Umbilical cord (tissue), 2 donors: ENCODE measurements at places on chromosomes 7 and 10.

GRCh38 chr7:41796331-41796730 lies 93.4 kb upstream of the INHBA start:
- DNase-seq, result no peak

DNA sequence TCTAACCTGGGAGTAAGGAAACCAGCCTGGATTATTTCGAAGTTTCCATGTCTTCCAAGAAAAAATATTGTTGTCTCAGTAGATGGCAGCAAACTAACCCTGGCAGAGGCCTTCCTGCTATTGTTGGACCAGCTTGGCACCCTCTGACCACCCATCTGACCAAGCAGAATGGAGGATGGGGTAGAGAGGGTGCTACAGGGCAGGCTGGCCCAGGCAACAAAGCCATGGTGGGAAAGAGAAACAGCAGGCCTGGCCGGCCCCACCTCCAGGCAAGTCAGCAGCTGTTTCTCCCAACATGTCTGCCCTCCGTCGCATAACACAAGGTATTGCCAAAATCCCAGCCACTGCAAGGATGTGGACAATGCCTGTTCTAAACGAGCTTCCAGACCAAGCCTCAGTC lies 95.0 kb downstream of the FAM53B start:
- DNase-seq, result peak; percentile 67

DNA sequence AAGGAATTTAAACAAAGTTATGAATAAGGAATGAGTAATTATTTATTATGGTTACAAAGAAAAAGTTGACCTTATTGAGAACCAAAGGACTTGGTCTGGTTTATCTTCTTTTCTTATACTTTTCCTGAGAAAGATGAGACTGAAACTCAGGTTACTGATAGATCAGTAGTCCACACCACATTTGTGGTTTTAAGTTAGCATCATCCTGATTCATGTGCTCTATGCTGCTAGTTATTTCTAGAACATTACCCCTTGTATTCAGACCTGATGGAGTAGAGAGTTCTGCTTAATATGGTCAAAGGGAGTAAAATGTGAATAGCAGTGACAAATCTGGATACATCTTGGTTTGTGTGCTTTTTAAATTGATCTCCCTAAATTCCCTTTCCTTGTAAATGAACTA lies 63.8 kb downstream of the FOXP2 start:
- no peak for DNase-seq

DNA sequence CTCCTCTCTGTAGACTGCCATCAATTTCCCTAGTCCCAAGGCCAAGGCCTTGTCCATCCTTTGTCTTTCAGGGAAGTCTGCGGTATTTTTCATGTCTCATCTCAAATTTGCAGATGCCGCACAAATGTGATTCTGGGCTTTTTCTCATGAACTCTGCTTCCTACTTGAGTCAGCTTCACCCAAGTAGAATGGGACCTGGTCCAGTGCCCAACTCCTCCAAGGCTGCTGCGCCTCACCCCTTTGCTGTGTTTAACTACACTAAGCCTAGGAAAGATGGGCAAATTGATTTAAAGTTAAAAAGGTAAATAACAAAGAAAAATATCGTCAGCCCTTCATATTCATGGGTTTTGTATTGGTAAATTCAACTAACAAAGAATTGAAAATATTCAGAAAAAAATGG lies 1092.6 kb upstream of the AUTS2 start:
- DNase-seq, result no peak

DNA sequence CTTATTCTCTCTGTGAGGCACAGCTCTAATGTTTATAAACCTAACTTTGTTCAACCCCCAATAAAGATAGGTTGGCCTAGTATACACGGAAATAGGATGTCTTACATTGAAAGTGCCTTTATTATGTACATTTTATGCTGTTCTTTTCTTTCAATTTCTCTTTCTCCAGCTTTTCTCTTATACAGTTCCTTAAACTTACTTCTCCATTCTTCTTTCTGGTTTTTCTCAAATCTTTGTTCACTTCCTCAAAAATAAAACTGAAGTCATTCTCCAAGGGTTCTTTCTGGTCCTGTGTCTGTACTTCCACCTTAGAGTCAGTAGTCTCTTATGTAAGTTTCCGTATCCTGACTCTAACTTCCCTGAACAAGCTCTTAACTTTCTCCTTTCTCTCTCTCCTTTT lies 29.2 kb upstream of the NAMPT start:
- peak; percentile 51 for DNase-seq

GRCh38 chr7:99440195-99440594 lies 1.5 kb downstream of the CPSF4 start:
- no peak for DNase-seq
